T1000 (cell line): ENCODE measurements at places on chromosomes 2 and 18.

GRCh38 chr2:240478346-240479110, 43.1 kb downstream of the GPC1 start:
- no peak for DNase-seq

DNA sequence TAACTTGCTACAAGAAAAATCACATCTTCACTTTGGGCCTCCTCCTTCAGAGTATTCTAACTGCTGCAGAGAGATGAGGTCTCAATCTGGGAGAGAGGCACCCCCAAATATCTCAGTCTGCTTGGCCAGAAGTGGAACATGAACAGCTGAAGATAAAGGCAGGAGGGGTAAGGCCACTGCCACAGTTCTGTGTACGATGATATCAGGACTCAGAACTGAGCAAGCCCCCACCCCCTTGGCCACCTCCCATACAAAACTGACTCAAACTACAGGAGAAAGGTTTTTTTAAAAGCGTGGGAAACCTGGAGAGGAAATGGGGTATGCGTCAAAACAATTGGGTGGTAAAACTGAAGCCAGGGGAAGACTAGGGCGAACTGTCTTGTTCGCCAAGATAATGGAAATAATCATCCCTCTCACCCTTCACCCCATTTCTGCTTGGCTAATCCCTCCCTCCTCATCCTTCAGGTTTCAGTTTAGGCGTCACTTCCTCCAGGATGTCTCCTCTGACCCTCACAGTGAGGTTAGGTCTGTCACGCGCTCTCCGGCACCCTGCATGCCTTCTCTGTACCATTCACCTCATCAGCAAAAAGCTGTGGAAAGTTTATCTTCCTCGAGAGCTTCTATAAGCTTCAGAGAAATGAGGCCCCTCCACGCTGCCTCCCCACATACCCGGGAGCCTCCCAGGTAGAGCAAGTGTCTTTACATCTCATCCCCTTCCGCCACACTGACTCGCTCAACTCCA, 64.4 kb downstream of the SFXN5 start:
- DNase-seq, result no peak

DNA sequence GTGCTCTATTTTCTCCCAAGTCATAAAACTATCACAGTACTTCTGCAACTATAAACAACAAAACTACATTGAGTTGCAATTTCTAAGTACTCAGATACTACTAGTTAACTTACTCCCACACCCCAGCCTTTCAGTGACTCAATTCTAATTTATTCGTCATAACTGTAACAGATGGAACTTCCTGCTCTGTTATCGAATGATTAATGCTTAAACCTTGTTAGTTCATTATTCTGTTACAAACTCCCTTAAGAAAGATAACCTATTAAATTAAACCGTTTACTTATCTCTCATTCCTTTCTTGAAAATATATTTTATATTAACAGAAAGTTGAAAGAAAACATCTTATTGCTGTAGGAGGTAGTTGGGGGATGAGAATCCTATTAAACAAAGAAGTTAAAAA, 17.0 kb downstream of the TNFAIP6 start:
- no peak for DNase-seq

DNA sequence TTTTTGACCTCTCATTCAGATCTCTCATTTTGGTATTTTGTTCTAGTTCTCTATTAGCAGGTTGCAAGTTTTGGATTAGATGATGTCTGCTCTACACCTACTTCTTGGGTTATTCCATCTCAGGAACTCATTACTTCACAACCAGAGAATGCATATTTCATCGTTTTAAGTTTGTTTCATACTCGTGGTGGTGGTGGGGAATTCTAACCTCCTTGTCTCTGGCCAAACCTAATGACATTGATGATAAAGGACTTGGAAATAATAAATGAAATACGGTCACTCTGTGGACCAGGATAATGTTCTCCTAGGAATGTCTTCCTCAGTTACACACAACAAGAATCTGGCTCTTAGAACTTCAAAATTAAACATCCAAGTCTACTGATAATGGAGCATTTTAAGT, 115.2 kb downstream of the CDC42EP3 start:
- DNase-seq, result no peak

DNA sequence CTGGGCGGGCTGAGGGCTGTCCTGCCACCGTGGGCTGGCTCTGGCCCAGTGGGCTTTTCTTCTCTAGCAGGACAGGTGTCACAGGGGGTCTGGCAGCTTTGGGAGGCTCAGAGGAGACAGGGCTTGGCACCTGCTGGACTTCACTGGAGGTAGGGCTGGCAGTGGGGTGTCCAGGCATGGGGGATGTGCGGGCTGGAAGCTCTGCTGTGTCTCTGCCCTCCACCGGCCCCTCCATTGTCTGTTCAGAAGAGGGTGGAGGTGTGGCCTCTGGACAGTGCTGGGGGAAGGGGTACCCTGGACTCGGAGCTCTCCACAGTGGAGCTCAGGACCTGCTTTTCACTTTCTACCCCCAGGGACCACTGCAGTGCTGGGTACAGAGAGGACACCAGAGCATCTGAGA, 9.2 kb downstream of the PTPRN start:
- DNase-seq, result no peak

- DNase-seq, result no peak
Measured at GRCh38 chr2:23376972-23377371, 8.0 kb upstream of the KLHL29 start.

- DNase-seq, result no peak
Measured at GRCh38 chr18:77754475-77755044, 504.9 kb downstream of the GALR1 start.

DNA sequence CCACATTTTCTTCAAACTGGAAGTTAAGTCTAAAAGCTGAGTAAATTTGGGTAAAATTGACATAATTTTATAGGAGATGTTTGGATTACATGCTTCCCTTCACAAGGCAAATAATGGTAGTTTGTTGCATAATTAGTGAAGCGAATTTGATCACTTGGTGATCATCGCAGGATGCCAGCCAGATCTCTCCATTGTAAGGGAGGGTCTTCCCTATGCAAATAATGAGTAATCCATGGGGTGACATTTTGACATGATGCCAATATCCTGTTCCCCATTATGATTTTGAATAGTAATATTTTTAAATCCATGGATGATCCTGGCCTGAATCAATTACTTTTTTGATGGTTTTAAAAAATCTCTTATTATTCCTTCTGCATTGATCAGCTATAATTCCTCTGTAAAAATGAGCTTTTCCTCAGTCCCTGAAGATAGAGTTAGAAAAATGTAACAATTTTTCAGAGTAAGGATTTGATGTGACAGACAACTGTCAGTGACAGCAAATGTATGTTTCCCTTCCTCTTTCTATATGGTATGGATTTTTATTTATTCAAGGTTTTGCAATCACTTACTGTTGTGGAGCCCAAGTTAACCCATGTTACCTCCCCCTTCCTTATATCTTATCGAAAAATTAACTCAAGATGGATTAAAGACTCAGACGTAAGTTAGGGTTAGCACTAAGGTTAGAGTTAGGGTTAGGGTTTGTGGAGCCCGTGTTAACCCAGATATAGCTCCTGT, 21.4 kb downstream of the CCL20 start:
- no peak for DNase-seq

- no peak for DNase-seq
Measured at GRCh38 chr2:155151472-155151871, 453.0 kb downstream of the KCNJ3 start.

GRCh38 chr2:30480703-30481322, 33.8 kb downstream of the LCLAT1 start:
- no peak for DNase-seq

GRCh38 chr2:98935111-98935770, 784 bp downstream of the CRACDL start:
- DNase-seq, result no peak

GRCh38 chr2:15303874-15304273, 257.3 kb downstream of the NBAS start:
- no peak for DNase-seq

DNA sequence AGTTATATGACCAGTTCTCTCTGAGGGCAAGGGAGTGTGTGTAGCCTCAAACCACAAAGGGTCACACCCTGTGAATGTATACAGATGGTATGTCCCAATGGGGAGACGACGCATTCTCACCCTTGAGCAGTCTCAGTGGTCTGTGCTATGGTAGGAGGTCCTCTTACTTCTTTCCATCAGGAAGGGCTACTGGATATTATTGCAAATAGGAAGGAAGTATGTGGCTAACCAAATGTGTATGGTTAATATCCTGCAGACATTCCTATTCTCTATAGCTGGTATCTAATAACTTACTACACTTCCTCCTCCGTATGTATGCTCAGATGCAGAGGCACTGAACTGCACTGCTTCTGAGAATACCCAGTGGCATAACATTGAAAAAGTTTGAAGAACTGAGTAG, 306.7 kb upstream of the CCDC68 start:
- no peak for DNase-seq

- DNase-seq, result no peak
Measured at GRCh38 chr2:102294802-102295489, 16.4 kb upstream of the IL1RL1 start.

DNA sequence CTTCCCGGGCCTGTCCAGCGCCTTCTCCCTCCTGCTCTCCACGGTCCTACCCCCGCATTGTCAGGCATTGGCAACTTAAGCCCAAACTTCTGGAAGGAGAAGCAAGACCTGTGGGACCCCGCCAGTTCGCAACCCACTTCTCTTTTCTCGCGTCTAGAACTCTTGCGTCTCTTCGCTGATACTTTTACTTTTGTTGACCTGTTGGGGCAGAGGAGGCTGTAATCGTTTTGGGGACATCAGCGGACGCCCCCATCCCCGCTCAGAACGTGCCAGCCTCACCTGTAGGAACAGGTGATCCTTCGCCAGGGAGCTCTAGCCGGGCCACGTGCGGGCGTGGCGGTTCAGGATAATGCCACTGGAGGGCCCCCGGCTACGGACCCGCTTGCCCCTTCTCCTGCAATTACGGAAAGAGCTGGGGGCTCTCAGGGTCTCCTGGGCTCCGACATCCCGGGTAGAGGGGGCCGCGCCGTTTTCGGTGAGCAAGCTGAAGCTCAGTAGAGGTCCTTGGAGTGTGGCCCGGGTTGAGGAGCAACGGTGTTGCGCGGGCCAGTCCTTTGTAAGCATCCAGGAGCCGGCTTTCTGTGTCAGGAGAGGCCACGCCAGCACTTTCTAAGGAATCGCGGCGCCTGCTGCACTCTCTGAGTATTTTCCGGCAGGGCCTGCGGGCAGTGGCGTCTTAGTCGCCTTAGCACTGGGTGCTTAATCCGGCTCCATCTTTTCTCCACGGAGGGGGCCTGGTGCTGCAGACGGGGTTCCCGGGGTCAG, 1.6 kb downstream of the MTCL1 start:
- no peak for DNase-seq

GRCh38 chr2:76625101-76625500, 897.1 kb downstream of the LRRTM4 start:
- no peak for DNase-seq

- DNase-seq, result no peak
Measured at GRCh38 chr2:139357972-139358371, 577.8 kb upstream of the NXPH2 start.
